ENCODE measurements at places on chromosomes 12 and 14. TPM values are rescaled to one million over a fixed set of nuclear protein-coding genes. Genes with fewer than 3 reads are reported as not detected.

B3GNT4 gene
- 0.38 TPM for total RNA-seq

RPS6KA5 gene
- 13.8 TPM for total RNA-seq

ZNF605 gene
- total RNA-seq, result 8.3 TPM

OLR1 gene
- not detected for total RNA-seq

NFE2 gene
- 0.49 TPM for total RNA-seq

GRCh38 chr14:46717211-46717610 lies 65.6 kb upstream of the RPL10L start:
- no peak for DNase-seq

- DNase-seq, result no peak
Measured at GRCh38 chr12:28946361-28946760, 202.7 kb upstream of the FAR2 start.

DNA sequence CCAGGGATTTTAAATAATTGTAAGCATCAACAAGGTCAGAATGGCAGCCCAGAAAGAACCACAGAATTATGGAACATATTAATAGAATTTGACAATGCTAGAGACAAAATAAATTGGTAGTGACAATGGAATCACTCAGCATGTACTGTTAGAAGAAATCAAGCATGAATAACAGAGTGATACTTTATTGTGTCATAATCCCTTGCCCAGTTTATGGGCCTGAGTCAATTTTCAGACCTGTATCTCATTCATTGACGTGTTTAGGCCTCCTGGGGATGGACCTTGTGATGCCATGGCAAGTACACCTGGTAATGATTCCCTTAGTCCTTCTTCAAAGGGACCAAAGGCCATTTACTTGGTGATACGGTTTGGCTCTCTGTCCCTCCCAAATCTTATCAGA lies 12.8 kb upstream of the CCDC91 start:
- DNase-seq, result no peak

DNA sequence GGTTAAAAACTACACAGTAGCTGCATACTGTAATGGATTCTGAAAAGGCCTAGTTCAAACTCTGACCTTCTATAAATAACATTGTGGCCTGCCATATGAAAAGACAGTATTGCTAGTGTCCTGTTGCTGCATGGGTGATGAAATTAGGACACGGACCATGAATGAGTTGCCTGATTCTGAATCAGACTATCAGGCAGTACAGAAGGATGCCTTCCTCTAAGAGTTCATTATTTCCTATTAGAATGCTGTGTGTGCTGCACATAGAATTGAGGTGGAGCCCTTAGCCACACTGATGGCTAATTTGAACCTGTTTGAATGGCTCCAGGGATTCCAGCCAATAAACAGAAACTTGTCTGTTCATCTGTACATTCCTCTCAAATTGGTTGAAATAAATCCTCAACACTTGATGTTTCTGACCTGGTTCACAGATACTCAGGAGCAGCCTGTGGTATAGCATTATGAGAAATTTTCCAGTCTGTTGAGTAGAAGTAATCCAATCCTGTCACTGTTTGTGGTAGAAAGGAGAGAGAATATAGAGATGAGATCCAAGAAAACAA lies 483.2 kb downstream of the APAF1 start:
- no peak for DNase-seq

- DNase-seq, result no peak
Measured at GRCh38 chr14:59905188-59905587, 14.8 kb upstream of the LRRC9 start.

- DNase-seq, result no peak
Measured at GRCh38 chr12:116429826-116430360, 129.3 kb upstream of the MAP1LC3B2 start.

DNA sequence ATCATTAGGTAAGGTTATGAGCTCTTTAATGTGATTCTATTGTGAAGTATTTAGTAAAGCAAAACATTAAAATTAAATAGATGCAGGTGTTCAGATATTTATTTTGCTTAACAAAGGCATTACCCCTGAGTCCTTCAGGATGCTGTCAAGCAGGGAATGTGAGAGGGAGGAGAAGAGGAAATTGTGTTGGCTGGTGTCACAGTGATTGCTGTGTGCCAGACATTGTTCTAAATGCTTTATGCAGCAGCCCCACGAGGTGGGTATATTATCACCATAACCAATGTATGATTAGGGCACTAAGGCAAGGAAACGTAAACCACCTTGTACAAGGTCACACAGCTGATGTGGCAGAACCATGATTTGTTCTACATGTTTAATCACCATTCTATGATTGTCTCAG lies 80.1 kb downstream of the STAB2 start:
- DNase-seq, result no peak

DNA sequence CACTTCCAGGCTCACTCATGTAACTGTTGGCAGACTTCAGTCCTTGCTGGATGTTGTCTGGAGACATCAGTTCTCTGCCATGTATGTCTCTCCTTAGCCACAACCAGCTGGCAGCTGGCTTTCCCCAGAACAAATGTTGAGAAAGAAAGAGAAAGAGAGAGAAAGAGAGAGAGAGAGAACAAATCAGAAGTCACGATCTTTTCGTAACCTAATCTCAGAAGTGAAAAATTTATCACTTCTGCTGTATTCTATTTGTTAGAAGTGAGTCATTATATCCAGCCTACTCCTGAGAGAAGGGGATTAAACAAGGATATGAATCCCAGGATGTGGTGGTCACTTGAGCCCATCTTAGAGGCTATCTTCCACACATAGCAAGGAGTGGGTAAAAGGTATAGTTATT lies 101.2 kb downstream of the BTG1 start:
- DNase-seq, result no peak

DNA sequence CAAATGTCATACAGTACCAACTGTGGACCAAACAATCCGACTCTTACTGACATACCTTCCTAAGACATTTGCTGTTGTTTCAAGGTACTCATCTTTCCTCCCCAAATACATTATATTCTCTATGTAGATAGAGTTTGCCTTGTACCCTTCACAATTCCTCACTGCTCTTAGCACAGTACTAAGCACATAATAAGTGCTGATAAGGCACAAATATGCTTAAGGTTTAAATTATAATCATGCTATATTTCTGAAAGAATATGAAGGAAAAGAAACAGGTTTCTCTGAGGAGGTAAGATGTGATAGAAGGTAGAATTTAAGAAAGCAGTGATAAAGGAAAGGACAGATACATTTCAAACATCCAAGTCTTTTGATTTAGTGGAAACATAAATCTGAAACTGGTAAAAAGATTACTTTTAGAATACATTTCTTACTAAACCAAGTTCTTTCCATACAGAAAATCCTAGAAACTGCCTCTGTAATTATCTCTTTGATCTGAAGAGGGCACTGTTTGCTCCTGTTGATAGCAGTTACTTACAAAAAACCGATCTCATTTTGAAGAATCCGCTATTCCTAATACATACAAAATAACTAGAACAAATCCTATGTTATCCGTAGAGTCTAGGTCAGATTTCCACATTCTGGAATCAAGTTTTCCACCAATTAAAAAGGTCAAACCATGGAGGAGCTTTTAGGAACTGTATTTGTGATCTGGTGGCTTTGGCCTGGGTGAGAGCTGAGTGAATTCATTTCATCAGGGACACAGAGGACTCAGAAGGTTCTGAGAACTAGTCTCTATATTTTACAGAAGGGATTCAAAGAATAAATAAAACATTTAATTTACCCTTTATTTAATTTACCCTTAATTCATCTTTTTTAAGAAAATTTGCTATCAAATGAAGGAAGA lies 311.9 kb downstream of the DAD1 start:
- no peak for DNase-seq

GRCh38 chr14:24613241-24613640 lies 3.8 kb upstream of the GZMH start:
- no peak for DNase-seq

GRCh38 chr12:22543246-22544037 lies 900 bp downstream of the C2CD5 start:
- DNase-seq, result peak; percentile 33

GRCh38 chr12:111467092-111467856 lies 61.6 kb downstream of the SH2B3 start:
- DNase-seq, result no peak

- DNase-seq, result no peak
Measured at GRCh38 chr12:43308776-43309175, 243.2 kb downstream of the ADAMTS20 start.

GRCh38 chr12:70120970-70121369 lies 122.3 kb upstream of the CNOT2 start:
- DNase-seq, result no peak

DNA sequence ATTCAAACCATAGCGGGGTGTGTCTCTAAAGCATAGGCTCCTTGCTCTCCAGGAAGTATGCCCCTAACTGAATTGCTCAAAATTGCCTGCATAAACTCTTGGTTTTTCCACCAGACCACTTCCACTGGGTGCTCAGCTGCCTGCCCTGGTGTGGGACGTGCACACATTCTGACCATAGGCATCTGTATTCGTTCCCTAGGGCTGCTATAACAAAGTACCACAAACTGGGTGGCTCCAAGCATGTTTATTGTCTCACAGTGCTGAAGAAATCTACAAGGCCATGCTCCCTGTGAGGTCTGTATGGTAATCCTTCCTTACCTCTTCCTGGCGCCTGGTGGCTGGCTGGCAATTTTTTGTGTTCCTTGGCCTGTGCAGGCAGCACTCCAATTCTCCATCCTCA lies 16.4 kb upstream of the GALNT6 start:
- DNase-seq, result no peak

GRCh38 chr12:106981788-106982187 lies 5.2 kb downstream of the MTERF2 start:
- DNase-seq, result no peak

GRCh38 chr12:12673296-12673695 lies 22.7 kb downstream of the GPR19 start:
- no peak for DNase-seq

DNA sequence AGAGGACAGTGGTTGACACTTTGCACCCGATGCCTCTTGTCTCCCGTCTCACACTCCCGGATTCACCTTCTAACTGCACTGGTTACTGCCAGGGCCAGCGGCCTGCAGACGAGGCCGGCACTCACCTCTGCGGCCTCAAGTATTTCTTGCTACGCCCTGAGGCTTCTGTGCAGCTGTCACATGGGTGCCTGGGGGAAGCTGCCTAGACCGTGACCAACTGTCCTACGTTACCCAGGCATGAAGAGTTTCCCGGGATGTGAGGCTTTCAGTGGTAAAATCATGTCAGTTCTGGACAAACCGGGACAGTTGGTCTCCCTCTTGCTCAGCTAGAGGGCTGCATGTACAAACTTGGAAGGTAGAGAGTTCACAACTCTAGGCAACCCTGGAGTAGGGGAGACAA lies 274.5 kb downstream of the GLT1D1 start:
- no peak for DNase-seq

DNA sequence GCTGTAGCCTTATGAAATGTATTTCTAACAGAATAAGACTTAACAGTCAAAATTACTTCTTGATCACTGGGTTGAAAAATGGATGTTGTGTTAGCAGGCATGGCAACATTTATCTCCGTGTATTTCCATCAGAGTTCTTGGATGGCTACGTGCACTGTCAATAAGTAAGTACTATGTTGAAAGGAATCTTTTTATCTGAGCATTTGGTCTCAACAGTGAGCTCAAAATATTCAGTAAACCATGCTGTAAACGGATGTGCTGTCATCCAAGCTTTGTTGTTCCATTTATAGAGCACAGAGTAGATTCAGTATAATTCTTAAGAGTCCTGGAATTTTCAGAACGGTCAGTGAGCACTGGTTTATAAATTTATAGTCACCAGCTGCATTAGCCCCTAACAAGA lies 15.5 kb downstream of the SCAF11 start:
- DNase-seq, result no peak

DNA sequence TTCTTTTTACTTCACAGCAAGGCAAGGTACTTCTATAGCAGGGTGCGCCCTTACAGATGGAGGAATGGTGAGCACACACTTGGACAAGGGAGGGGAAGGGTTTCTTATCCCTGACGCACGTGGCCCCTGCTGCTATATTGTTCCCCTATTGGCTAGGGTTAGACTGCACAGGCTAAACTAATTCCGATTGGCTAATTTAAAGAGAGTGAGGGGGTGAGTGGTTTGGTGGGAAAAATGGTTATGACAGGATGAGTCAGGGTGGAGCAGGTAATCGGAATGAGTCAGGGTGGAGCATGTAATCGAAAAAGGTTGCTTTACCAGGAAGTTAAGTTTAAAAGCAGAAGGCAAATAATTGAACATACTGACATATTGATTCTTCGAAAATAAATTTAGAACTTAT lies 23.7 kb upstream of the RAB21 start:
- no peak for DNase-seq
